Stimulated activated CD8-positive, alpha-beta memory T cell treated with anti-CD3 and anti-CD28 coated beads, Interleukin-15, amount 100 ng/mL, for 4 hours (primary cell): ENCODE measurements at places on chromosomes 6 and 20.

DNA sequence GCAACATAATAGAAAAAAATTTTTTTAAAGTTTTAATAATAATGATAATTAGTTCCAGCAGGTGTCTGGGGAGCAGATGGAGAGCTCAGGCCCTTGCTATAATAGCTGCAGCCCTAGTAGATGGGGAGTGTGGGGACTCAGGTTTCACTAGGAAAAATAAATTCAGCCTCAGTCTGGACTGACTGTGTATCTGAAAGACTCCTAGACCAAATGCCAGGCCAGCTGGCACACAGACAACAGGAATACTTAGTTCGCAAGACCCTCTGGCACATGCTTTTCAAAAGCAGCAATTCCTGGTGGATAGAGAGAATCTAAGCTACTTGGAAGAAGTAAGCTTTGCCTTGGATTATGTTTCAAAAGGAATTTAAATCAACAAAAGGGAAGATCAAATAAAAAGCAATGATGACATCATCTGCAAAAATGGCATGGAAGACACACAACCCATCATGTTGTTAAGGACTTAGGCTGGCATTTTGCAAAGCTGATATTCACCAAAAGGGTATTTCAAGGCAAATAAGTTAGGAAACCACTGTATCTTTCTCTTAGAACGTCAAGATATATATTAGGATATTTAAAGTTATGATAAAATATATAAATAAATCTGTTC is 107.8 kb downstream of the RNGTT start:
- DNase-seq: no peak

- no peak for DNase-seq
Measured at GRCh38 chr20:56629464-56630085, 469 bp downstream of the TFAP2C start.

DNA sequence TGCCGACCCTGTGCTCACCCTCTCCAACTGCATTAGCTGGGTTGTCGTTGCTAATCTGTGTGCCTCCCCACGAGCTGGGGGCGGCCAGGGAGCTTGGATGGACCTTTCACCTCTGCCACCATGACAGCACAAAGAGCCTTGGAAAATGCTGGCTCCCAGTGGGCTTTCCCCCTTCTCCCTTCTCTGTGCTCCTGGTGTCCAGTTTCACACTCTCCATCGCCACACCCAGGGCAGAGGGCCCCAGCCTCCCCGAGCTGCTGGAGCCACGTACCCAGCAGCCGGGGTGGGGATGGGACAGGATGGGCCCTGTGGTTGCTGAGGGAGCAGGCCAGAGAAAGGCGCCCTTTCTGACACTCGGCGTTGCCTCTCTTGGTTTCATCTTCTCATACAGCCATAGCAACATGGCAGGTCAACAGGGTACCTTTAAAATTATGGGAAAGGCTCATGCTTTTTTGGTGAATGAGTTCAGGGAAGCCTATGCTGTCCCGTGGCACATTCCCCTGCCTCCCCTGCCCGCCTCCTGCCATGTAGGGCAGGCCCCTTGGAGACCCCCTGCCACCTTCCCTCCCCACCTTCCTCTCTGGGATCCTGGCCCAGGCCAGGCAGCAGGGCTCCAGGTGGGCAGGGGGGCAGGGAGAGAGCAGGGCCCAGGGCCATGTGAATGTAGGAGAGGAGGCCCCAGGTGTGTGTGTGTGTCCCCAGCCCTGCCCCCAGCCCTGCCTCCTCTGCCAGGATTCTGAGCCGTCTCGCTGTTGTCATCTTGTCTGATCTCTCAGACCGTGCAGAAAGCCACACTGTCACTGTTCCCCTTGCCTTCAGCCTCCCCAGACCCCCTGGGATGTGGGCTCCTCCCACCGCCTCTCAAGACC is 85.2 kb upstream of the CCDC167 start:
- no peak for DNase-seq

- DNase-seq: no peak
Measured at GRCh38 chr6:108497883-108498282, 62.8 kb upstream of the FOXO3 start.

DNA sequence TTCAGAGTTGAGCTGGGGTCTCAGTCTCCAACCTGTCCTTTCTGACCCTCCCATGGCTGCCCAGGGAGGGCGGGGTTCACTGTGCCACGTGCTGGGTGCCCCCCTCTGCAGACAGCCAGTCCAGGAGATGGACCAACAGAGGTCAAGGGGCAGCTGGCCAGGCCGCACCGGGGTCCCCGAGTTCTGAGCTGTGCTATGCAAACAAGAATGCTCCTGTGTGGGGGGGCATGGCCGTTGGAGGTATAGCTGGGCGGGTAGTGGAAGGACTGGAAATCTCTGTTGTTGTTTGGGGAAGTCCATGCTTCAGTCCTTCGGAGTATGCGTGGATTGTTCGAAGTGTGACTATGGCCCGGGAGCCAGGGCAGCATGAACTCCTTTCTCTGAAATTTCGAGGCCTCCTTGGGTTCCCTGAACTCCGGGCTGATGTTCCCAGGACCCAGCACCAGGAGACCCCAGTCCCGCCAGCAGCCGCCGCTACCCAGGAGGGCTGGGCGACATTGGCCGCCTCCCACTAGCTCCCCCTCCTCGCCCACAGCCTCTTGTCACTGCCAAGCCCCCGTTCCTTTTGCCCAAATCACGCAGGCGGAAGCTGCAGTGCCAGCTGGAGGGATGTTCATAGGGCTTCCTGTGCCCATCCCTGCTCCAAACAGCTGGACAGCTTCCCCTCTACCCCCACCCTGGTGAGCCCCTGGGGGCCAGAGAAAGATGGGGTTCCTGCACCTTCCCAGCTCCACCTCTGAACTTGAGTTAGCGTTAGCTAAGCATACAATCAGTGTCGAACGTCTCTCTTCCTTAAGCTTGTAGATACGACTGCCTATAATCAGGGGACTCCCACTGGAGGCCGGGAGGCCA is 126.6 kb downstream of the TAF4 start:
- no peak for DNase-seq

DNA sequence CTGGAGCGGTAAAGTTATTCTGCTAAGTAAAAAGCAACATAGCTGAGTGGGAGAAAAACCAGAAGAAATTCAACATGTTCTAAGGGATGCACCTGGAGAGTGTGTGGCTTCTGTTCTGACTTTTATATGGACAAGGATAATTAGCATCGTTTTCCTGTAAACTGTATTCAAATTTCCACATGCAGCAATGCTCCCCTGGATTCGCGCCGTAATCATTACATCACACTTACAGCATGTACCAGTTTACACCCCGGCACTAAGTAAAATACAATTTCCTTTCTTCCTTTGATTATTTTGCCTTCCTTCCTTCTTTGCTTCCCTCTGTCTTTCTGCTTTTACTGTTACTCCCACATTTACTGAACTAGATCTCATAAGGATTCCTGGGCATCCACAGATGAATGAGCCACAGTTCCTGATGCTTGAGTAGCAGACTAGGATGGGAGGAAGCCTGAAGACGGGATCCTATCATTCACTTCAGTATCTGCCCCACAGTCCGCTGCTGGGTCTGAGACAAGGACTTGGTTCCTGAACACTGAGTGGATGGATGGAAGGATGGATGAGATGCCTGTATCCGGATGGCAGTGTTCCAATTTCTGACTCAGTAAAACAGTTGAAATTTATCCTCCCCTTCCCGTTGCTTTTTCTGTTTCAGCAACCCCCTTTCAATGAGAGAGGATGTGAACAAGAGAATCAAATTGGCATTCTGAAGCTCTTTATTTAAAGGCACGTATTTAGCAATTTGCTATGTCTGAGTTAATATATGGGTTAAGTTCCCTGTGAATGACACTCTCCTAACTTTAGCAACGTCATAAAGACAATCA is 174.6 kb downstream of the GJA10 start:
- no peak for DNase-seq

- DNase-seq: no peak
Measured at GRCh38 chr6:80544976-80545722, 438.7 kb downstream of the BCKDHB start.

DNA sequence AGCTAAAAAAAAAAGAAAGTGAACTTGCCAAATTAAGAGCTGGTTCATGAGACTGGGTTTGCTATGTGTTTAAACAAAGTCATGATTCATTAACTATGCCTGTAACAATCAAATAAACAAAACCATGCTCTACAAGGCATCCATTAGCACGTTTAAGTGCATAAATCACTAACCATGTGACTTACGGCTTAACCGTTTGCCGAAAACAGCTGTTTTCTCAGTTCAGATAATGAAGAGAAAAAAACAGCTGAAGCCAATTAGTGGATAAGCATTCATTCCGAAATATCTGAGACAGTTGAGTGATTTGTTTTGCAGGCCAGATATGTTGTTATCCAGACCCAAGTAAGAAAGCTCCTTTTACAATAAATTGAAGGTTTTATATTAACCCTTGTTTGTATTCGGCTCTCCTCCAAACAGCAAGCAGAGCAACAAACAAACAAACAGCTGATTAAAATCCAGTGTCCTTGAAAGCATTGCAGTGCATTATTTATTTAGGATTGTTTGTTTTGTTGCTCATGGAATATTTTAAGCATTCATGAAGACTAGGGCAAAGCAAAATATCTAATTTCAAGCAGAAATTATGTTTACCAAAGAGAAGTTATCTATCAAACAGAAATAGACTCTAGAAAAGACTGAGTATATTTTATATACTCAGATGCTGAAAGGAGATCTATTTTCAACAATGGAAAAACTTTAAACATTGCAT is 343.5 kb downstream of the RFPL4B start:
- DNase-seq: no peak

GRCh38 chr6:158567871-158568401 is 8.0 kb downstream of the TMEM181 start:
- no peak for DNase-seq
